Fibroblast of lung (primary cell): ENCODE measurements at places on chromosomes 1 and 21.

GRCh38 chr1:9238550-9238949 is 4.0 kb downstream of the H6PD start:
- DNase-seq: no peak

DNA sequence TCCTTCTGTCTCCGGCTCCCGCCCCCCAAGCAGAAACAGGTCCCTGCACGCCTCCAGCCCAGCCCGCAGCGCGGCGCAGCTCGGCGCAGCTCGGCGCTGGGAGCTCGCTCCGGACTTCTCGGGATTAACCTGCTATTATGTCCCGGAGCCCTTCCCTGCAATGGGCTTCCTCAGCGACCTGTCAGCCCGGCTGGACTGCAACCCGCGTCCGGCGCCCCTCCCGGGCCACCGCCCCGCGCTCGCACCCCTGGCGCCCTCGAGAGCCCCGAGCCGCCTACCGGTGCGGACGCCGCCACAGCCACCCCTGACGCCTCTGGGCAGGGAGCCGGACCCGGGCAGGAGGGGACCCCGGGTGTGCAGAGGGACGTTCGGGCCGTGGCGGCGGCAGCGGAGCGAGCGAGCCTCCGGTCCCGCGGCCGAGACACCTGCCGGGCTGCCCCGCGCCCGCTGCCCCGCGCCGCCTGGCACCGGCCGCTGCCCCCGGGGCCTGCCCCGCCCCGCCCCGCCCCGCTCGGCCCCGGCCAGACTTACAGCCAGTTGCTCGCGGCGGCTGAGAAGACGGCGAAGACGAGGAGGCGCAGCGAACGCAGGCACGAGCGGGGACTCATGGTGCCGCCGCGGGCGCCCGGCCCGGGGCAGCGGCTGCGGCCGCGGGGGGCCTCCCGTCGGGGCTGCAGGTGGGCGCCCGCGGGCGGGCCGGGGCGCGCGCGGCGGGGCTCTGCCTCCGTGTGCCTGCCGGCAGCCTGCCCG is 407 bp downstream of the WNT4 start:
- DNase-seq: peak; percentile 19

- no peak for DNase-seq
These were observed 10.4 kb upstream of the MRPL9 start for GRCh38 chr1:151773702-151774101.

- no peak for DNase-seq
These were observed 22.7 kb upstream of the DYNLT5 start for GRCh38 chr1:66729523-66729922.

DNA sequence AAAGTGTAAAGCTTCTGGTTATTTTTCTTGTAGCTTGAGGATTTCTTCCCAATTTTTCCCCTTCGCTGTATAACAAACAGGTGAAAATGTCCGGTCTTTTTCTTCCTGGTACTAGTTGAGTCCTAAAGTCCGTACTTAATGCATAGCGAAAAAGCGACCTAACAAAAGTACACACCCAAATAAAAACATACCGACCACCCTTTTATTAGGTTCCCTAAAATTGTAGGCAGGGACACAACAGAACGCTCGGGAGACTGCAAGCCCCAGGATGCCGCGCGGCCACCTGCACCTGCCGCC is 281 bp upstream of the BTF3L4 start:
- DNase-seq: no peak

DNA sequence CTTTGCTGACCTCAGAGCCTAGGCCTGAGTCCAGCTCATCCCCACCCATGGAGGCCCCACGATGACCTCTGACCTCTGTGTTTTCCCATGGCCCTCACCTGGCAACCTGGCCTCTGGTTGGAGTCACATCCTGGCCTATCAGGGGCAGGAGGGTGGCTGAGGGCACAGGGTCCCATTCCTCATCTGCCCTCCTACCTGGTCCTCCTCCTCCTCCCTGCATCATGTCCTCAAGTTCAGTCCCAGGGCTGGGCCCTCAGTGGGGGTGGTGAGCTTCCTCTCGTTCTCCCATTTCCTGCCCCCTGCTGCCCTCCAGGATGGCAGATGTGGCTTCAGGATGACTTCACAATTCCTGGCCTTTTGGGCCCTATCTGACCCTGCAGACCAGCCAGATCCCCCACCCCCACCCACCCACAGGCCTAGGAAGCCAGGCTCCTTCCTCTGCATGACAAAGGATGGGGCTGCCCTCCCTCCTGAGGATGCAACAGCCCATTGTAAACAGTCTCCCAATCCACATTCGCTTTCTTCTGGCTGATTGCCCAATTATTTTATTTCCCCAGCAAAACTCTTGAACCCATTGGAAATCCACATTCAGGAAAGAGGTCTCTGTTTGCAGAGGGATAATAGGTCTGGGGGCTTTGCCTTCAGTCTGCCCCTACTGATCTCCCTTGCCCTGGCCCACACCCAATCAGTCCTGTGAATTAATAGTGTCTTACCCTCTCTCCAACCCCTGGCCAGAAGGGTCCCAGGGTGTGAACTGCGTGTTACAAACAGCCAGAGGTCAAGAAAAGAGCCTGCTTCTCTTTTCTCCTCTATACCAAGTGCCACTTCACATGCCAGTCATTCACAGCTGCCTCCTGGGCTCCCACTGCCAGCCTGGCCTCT is 10.3 kb upstream of the LEFTY1 start:
- no peak for DNase-seq

DNA sequence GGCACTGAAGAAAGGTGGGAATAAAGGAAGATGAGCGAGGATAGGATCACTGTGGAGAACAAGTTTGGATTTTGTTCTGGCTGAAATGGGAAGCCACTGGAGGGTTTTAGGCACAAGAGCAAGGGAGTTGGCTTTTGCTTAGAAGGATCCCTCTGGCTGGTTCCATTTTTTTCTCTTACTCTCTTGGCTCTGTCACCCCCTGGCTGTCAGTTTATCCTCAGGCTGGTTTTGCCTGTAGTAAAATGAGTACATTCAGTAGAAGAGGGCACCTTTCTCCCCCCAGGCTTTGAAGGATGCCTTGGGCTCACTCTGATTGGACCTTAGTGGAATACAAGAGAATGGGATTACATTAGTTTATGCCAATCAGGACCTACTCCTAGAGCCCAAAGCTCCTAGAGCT is 17.1 kb downstream of the CACHD1 start:
- no peak for DNase-seq

- no peak for DNase-seq
These were observed 47.3 kb downstream of the SLC25A24 start for GRCh38 chr1:108152782-108153222.

DNA sequence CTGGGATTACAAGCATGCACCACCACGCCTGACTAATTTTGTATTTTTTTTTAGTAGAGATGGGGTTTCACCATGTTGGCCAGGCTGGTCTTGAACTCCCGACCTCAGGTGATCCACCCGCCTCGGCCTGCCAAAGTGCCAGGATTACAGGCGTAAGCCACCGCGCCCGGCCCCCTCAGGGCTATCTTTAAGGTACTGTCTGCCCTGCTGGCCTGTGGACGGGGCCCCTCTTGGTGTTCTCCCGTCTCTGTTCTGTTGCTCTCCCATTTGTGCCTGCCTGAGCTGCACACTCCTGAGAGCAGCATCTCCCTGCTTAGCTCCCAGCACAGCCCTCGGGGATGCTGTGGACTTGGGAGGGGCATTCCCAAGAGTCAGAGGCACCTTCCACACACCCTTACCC is 13.9 kb downstream of the MYBPH start:
- no peak for DNase-seq

GRCh38 chr1:87959236-87959635 is 630.6 kb downstream of the LMO4 start:
- no peak for DNase-seq

GRCh38 chr1:24892188-24893153 is 37.6 kb downstream of the RUNX3 start:
- no peak for DNase-seq

DNA sequence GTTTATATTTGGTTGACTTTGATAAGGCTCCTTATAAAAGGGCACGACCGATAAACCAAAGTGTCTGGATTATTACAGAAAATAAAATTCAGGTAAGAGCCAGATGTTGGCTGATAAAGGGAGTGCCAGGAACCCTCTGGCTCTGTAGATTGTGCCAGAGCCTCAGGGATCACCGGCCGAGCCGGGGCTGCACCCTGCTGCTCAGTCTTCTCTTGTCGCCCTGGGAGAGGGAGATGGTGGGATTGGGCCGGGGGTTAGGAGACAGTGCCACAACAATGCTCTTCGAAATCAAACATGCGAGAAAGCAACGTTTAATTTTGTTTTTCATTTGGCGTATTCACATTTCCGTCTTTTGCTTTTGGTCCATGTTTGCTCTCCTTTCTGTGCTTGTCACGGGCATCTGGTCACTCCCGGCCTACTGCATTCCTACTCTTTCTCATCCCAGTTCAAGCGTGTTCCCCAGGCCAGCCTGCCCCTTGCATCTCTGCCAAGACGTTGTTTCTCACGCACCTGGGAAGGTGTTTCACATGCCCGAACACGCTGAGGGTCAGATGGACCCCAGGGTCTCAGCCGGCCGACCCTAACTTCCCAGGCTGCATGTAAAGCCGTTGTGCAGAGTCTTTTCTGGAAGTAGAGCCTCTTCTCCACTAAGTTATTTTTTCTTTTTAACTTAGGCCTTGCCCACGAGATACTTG is 18.8 kb upstream of the C2CD2 start:
- no peak for DNase-seq

- DNase-seq: peak; percentile 28
These were observed 304.0 kb downstream of the HHIPL2 start for GRCh38 chr1:222243902-222244301.

- peak; percentile 84 for DNase-seq
These were observed 81.7 kb upstream of the ADAM30 start for GRCh38 chr1:119978018-119978505.

DNA sequence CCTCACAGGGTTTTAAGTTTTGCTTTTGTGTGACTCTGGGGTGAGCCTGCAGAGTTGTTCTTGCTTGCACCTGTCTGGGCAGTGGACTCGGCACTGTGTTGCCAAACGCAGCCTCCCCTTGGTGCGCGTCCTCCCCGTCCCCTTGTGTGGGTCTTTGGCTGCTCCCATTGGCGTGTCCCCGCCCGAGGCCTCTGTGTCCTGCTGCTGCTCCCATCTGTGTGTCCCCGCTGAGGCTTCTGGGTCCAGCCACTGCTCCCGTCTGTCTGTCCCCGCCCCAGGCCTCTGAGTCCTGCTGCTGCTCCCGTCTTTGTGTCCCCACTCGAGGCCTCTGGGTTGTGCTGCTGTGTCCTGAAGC is 62.8 kb downstream of the PCNT start:
- no peak for DNase-seq

DNA sequence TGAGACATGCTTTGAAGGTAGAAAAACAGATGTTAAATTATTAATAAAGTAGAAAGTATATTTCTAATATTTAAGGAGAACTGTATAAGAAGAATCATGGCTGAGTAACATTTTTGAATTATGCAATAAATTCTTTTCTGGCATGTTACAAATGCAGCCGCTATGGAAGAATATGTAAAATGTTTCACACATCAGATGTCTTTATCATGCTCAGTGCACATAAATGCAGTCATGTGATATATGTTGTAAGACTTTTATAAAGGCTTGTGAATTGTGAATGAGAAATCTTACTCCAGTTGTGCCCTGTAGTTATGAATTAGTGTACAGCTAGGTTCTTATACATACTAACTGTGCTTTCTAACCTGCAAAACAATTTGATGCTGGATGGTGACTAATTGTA is 53.5 kb downstream of the LRRC8B start:
- no peak for DNase-seq

DNA sequence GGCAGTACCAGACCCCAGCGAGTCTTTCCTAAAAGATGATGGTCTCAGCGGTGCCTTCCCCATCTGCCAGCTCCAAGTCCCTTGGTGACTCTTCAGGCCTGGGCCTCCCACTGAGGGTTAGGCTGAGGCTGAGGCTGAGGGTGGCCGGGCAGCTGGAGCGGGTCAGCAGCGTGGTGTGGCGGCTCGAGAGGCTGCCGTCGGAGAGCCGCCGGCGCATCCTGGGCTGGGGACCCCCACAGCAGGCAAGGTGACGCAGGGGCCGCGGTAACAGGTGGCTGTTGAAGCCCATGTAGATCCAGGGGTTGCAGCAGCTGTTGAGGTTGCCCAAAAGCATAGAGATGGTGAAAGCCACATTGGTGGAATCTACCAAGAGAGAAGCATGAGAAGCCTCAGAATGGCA is 7.0 kb downstream of the AVPR1B start:
- DNase-seq: no peak
